ENCODE measurements at places on chromosomes 5 and 9.

- no peak for DNase-seq
These were observed 75.8 kb upstream of the TMEM171 start for GRCh38 chr5:73044546-73044945.

- no peak for DNase-seq
These were observed 70.4 kb upstream of the SNX2 start for GRCh38 chr5:122704247-122705036.

DNA sequence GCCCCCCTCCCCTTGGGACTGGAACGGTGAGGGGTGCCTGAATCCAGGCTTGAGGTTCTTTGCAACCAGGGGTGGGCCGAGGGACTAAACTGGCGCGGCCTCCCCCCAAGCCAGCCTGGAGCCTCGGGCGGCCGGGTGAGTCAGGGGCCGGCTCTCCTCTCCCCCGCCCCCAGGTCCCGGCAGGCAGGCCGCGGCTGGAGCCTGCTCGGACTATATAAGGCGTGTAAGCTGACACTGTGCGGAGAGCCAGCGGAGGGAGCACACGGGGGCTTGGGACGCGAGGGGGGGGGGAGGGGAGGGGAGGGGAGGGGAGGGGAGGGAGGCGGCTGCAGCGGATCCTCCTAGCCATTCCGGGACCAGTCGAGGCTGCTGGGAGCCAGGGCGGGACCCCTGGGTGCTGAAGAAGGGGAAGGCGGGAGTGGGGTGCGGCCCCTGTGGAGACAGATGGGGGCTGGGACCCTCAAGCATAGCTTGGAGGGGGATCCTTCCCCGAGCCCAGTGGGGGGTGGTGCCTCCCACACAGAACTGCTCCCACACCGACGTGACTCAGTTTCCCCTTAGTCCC is 595 bp downstream of the PDLIM7 start:
- no peak for DNase-seq

- DNase-seq, result no peak
These were observed 55.8 kb downstream of the GNAQ start for GRCh38 chr9:77975806-77976205.

GRCh38 chr5:179406031-179406961 is 61.0 kb upstream of the ADAMTS2 start:
- no peak for DNase-seq

GRCh38 chr9:20513126-20513913 is 109.0 kb downstream of the MLLT3 start:
- DNase-seq, result no peak

DNA sequence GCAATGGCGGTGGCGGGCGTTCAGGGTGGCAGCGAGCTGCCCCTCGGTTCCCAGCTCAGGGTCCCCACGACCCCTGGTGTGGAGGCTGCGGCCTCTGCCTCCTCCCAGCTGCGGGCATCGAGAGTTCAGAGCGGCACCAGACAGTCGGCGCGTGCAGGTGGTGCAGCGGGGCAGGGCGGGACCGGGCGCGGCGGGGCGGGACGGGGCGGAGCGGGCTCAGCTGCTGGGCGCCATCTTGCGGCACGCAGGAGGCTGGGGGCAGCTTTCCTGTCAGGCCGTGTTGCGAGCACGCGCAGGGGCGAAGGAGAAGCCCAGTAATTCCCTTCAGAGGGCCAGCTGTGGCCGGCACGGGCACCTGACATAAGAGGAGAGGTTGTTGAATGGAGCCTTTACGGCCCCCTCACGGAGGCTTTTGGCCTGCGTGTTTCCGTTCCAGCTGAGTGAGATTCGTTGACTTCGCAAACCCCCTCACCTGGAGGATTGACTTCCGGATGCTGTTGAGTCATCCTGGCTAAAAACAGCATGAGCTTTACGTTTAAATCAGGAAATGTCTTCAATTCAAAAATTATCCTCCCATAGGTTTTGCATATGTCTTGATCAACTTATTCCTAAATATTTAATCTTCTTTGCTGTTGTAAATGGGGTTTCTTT is 587 bp downstream of the C5orf47 start:
- no peak for DNase-seq

- no peak for DNase-seq
These were observed 165.6 kb upstream of the FSTL4 start for GRCh38 chr5:133777951-133778350.

- no peak for DNase-seq
These were observed 2.0 kb upstream of the CXXC5 start for GRCh38 chr5:139646111-139646510.

DNA sequence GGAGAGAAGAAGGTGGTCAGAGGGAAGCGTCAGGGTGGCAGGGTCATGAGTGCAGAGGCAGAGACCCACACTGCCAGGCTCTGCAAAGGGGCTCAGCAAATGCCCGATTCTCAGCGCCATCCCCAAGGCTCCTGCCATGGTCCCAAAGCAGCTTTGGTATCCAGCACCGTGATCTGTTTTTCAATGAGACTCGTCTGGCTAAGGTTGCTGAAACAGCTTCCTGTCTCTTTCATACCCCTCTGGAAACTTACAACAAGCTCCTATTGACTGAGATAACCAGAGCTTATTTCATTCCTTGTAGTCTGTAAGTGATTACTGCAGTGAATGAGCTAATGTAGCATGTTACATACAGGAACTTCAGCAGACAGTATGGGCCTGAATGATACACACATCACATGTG is 568.6 kb upstream of the DAP start:
- DNase-seq, result no peak

DNA sequence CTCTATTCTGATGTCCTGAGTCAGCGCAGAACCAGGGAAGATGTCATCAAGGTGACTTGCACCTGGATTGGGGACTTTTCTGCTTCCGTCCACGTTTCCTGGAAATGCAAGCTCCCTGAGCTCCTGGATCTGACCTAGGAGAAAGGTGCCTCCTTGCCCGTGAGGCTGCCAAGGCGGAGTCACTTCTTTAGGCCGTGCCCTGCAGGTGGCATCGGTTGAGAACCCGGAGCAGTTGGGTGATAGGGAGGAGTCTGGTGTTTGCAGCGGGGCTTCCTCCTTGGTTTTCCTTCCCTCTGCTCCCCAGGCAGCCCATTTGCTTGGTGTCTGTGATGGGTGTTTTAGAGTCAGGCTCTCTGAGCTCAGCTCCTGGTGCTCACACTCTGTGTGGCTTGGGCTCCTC is 15.2 kb downstream of the NANS start:
- DNase-seq, result no peak

GRCh38 chr5:74035521-74035937 is 409.5 kb downstream of the ARHGEF28 start:
- no peak for DNase-seq

DNA sequence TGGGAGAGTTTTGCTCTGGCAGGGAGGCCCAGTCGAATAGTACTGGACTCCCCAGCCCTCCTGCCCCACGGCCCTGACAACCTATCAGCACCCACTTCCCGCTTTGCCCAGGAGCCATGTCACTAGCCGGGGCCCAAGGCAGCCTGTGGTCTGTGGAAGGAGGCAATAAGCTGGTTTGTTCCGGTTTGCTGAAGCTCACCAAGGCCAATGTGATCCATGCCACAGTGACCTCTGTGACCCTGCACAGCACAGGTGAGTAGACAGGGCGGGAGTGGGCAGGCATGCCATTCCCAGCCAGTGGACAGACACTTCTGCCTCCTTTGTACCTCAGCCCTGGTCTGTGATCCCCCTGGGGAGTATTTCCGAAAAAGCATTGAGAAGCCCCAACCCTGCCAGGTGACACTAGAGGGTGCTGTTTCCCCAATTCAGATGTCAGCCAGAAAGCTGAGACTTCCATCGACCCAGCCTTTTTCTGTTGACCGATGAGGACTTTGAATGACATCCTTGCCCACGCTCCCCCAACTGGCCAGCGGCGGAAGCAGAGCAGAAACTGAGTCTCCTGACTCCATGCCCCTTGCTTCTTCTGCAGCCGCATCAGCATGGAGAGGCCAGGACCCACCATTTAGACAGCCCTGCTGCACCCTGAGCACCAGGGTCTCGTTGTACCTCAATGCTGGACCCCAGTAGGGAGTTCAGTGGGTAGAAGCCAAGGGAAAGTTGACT is 9.6 kb downstream of the PCYOX1L start:
- DNase-seq, result peak; percentile 32

- no peak for DNase-seq
These were observed 1.2 kb downstream of the RPS14 start for GRCh38 chr5:150448334-150448733.

DNA sequence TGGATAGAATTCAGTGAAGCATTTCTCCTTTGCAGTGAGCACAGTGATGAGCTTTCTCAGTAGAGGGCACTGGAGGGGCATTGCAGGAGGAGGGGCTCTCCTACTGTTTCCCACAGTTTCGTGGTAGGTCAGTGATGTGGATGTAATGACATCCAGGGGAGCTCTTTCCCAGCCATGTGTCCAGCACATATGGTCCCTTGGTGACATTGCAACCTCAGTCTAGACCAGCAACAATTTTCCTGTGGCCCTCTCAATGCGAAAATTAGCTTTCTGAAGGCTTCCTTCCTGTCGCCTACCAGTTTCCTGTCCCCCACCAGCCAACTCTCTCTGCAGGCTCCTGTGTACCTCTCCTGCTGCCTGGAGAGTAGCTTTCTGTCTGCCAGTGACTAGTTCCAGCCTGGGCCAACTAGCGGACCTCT is 6.9 kb upstream of the PDCL start:
- DNase-seq, result no peak

DNA sequence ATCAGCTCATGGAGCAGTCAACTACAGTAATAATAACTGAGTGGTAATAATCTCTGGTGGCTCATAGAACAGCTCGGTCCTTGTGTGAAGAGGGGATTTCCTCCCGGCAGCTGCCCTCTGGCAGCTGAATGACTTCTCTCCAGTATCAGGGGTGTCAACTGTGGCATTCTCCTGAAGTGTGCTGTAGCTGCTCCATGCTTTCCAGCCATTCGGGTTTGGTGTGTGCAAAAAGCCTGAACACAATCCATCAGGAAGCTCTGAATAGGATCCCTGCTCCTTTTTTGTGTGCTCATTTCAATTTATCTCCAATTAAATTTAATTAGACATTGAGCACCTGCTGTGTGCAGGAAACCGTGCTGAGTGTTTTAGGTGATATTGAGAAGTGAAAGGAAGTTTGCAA is 59.8 kb upstream of the BARX1 start:
- DNase-seq, result no peak

DNA sequence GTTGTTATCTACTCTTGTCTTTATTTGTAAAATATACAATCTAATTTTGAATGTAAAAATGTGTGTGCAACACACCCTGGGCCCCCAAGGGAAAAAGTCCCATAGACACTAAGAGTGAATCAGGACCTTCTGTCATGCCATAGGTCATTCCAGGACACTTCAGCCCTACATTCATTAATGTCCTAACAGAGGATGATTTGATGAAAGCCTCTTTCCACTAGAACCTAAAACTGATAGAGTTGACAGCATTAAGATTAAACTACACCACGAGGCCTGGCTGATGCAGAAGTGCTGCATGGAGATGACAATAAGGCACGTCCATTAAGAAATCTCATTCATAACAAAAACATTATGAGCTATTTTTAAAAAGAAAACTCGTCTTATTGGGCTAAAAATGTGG is 46.2 kb downstream of the FRMD3 start:
- DNase-seq, result no peak

- no peak for DNase-seq
These were observed 49.3 kb downstream of the DUSP1 start for GRCh38 chr5:172721455-172722326.

DNA sequence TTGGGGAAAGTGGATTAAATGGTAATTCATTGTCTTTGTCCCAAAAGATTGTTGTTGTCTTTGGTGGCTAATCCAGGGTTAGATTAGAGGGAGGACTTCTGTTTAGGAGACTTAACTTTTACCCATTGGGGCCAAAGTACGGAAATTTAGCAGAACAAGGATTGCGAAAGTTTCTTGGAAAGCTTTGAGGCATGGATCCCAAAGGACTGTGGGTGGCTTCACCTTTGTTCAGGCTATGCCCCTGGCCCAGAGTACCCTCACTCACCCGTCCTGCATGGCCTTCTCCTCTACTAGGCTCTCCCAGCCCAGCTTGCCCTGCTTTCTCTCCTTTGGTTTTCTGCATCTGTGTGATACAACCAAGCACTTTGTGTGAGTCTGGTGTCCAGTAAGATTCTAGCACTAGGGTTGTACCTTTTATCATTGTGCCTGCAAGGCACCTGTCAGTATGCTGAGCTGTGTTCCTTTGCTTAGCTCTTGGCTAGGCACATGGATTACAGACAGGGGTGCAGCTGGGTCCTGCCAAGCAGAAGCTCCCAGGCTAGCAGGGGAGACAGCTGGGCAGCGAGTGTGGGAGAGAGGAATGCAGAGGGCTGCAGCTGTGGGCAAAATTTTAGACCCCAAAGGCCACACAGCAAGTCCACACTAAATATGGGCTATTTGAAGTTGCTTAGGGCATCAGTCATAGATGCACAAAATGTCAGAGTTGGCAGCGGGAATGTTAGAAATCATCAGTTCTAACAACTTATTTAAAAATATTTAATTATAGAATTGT is 3.2 kb downstream of the PPARGC1B start:
- DNase-seq, result no peak

- no peak for DNase-seq
These were observed 5.5 kb downstream of the FANCC start for GRCh38 chr9:95311961-95312360.

- no peak for DNase-seq
These were observed 41.3 kb downstream of the ZNF474 start for GRCh38 chr5:122170620-122171019.

- DNase-seq, result no peak
These were observed 48.8 kb upstream of the GLRX start for GRCh38 chr5:95871146-95871806.

GRCh38 chr9:87886210-87886932 is 3.7 kb downstream of the SPATA31E1 start:
- no peak for DNase-seq

DNA sequence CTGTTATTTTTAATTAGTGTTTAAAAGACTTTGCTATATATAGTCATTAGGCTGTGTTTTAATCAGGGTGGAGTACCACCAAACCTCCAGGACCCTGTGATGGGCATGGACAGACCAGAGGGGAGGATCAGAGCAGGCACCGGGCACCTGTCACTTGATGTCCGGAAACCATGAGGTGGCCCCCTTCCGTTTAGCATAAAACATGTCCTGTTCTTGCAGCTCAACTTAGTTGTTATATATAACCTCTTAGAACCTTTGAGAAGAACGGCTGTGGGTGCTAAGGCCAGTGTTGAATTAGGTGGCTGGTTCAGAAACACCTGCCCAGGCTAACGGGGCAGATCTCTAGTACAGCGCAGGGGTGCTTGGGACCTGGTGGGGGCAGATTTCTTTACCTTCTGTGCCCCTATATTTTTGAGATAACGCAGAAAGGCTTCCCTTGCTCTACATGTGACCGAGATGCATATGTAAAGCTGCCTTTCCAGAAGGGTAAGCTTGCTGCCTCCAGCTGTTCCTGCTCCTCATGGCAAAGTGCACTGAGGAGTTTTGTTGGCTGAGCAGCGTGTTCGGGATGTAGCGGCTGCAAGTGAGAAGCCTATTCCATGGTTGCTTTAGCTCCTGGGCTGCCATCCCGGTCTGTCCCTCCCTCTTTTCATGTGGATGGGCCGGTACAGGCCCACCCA is 255.5 kb downstream of the FANCC start:
- no peak for DNase-seq

DNA sequence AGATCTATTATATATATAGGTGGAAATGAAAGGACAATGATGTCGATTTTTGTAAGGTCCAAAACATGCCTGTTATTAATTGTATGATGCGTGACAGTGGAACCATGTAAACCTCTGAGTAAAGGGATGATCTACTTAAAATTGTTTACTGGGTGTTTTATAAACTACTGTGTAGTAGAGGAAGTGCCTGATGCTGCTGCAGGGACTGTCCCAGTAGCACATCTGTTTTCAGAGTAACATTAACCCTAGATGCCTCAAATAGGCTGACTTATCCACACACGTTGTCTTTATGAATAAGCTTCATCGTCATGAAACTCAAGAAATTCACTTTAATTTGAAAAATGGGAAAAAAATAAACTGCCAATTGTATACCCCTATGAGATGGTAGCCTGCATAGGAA is 1.7 kb downstream of the CAMK4 start:
- no peak for DNase-seq
